CD4-positive, alpha-beta T cell treated with Interleukin-15 for 1 hour (primary cell): ENCODE measurements at places on chromosomes 2 and 18.

DNA sequence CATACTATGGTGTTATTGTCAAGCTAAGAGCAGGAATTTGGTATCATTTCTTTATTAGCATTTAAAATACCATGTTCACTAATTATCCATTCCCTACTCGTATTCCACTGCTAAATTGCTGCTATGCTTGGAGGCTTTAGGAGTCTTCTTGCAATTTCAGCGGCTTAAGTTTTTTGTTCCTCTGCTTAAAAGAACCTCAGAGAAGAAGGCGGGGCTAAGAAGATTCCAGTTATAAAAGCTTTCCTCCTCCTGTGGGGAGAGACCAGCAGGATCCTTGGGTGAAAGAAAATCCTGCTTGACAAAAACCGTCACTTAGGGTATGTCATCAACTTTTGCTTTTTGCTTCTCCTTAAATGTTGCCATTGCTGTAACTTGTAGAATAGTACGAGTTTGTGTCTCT, at the start of gene TRPM8:
Gene TRPM8, plus strand, starts transcription at position 258 of the 400 bp plus-strand sequence. CDS start 9,165 bp downstream, outside the sequence.
- no peak for DNase-seq

- no peak for DNase-seq
Measured at GRCh38 chr18:49988733-49989132, 175.4 kb upstream of the ACAA2 start.

DNA sequence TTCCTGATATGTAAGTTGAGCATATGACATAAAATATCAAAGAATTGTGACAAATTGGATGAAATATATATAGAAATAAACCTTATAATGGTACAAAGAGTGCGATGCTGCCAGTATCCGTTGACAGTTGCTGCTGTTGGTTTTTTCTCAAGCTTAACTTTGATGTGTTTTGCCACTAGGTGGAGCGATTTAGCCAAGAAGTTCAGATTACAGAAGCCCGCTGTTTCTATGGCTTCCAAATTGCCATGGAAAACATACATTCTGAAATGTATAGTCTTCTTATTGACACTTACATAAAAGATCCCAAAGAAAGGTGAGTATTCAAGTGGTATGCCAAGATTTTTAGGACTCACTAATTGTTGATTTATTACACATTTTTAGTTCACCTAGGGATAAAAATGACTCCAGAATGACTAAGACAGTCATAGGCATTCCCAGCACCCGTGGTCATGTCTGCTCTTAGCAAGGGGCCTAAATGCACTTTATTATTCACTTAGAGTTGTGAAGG, 2.1 kb downstream of the RRM2 start:
- peak; percentile 49 for DNase-seq

- DNase-seq, result no peak
Measured at GRCh38 chr2:232533944-232534710, 5.4 kb upstream of the CHRNG start.

DNA sequence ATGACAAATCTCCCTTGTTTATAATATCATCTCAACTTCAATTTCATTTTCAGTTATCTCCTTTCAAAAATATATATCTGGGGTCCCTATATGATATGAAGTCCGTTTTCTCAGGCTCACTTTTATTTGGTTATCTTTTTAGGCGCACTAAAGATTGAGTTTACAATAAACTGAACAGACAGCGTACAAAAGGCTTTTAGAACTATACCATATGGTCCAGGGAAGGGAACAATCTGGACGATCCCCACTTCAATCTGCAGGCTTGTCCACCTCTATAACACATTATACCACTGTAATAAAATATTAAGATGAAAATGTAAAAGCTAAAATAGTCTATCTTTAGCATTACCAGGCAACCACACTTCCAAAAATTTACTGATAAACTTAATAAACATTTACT, 289.9 kb downstream of the ZEB2 start:
- no peak for DNase-seq

DNA sequence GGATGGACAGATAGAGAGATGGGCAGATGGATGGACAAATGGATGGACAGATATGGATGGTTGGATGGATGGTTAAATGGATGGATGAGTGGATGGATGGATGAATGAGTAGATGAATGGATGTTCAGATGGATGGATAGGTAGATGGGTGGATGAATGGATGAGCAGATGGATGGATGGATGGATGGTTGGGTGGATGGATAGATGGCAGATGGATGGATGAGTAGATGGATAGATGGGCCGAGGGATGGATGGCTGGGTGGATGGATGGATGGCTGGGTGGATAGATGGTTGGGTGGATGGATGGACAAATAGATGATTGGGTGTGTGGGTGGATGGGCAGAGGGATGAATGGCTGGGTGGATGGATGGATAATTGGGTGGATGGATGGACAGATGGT, 98.9 kb upstream of the OTOS start:
- DNase-seq, result no peak
